ENCODE measurements at places on chromosomes 2 and 18.

DNA sequence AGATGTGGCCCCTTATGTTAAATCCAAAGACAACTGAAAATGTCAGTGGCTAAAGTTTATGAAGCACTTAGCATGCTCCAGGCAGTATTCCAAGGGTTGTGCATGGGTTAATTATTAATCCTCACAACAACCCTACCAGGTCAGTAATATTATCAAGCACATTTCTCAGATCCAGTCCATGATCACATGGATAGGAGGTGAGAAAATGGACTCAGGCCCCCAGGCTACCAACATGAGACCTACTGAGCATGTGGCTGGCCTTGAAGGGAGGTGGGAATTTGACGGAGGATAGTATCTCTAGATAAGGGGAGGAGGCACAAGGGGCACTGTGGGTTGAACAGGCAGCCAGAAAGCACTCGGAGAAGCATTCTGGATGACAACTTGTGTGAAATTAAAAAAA, 412.0 kb downstream of the MEIS1 start:
- DNase-seq: no peak

DNA sequence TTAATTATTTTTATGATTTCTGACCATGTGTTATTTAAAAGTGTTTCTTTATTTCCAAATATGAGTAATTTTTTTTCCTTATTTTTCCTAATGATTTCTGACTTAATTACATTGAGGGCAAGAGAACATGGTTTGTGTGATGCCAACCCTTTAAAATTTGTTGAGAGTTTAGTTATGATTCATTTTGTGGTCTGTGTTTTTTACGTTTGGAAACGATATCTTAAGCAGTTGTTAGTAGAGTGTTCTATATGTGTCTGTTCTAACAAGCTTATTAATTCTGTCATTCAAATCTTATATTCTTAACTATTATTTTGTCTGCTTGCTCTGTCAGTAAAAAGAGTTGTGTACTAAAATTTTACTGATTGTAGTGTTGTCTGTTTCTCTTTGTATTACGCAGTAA, 15.0 kb downstream of the NAB1 start:
- DNase-seq: no peak

- no peak for DNase-seq
Measured at GRCh38 chr2:217954469-217954868, 48.3 kb downstream of the TNS1 start.

- no peak for DNase-seq
Measured at GRCh38 chr2:141676139-141676538, 454.7 kb downstream of the LRP1B start.

DNA sequence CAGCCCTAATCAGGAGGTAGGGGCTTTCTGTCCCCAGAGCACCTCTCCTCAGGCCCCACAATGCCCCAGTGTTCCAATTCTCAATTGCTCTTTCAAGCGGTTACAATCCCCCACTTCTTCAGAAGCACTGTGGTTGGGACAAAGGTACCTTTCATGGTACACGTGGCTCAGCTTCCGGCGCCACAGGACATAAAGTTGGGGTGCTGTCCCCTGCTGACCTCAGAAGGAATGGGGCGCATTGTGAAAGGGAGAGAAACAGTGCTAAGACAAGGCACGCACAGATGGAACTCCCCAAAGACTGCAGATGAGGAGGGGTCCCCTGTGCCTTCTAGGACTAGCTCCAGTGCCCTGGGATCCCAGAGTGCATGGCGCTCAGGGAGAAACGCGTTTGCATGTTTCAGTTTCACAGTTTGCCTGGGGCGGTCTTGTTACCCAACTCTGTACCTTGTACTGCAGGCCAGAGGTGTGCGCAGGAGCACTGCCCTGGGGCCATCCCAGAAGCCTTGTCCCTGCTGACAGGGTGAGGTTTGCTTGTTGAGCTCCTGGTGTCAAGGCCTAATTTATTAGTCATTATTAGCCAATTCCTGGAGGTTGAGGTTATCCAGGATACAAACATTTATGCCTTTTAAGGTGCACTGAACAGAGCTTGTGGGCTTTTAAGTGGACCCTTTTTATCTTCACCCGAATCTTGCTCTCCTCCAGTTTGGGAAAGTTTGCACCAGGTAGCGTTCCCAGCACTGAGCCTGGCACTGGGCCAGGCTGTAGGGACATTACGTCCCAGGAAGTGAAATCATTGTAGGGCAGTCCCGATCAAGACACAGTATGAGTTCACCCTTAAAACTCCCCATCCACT, 7.6 kb downstream of the CNDP1 start:
- no peak for DNase-seq

- DNase-seq: no peak
Measured at GRCh38 chr2:192186806-192187205, 7.9 kb downstream of the TMEFF2 start.

GRCh38 chr18:7953095-7953958, 386.2 kb downstream of the PTPRM start:
- DNase-seq: no peak

DNA sequence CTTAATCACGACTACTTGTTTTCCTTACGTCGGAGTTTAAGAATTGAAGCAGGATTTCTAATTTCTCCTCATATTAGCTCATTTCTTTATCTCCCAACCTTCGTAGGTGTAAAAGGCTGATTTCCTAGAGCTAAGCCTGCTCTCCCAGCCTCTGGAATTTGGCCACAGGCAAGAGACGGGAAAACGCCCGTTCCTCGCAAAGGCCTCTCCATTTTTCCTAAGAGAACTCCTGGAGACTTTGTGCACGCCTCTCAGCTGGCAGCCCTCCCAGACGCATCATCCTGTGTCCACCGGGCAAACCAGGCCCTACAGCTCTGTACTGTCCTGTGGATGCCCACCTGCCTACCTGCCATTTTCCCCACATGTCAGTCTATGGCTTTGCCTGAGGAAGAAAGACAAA, 106.3 kb downstream of the FTCDNL1 start:
- DNase-seq: no peak

- DNase-seq: no peak
Measured at GRCh38 chr2:46239847-46240181, 57.4 kb upstream of the EPAS1 start.

DNA sequence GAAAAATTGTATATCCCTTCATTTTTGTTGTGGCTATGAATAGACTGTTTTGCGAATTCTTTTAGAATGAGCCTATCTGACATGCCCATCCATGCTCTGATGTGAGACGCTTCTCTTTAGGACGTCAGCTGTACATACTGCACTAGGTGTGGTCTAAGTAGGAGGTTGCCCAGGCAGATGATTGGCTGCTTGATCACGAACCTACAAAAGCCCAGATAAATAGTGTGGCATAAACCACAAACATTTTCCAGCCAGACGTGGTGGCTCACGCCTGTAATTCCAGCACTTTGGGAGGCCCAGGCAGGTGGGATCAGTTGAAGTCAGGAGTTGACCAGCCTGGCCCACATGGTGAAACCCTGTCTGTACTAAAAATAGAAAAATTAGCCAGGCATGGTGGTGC, 251.8 kb downstream of the AGAP1 start:
- DNase-seq: no peak

- DNase-seq: no peak
Measured at GRCh38 chr2:135820003-135820618, 16.9 kb downstream of the LCT start.

GRCh38 chr2:162840598-162841246, 2.2 kb upstream of the KCNH7 start:
- DNase-seq: no peak

GRCh38 chr2:166361351-166362153, 14.2 kb downstream of the SCN9A start:
- no peak for DNase-seq

GRCh38 chr2:30702694-30703093, 104.6 kb downstream of the CAPN13 start:
- no peak for DNase-seq

DNA sequence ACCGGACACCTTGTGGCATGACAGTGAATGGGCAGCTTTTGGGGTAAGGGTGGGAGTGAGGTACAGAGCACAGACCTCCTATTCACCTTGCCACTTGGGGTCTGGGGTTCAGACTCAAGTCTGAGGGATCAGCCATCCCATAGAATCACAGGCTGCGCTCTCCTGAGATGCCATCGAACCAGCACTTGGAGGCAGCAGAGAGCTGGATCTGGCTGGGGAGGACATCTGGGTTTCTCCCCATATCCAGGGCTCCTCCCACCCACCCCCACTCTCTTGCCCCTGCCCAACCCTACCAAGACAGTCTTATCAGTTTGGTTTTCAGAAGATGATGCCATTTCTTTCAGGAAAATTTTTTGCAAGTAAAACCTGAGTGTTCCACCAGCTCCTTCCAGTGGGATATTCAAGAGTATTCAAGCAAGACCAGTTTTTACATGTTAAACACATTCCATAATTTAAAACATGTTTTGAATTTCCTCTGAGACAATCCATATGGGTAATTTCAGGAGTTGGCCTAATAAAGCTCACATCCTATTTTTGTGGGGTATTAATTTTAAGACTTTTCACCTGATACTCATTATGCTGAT, 29.2 kb upstream of the TEX44 start:
- no peak for DNase-seq

GRCh38 chr2:210461401-210461800, 15.2 kb downstream of the LANCL1 start:
- no peak for DNase-seq

DNA sequence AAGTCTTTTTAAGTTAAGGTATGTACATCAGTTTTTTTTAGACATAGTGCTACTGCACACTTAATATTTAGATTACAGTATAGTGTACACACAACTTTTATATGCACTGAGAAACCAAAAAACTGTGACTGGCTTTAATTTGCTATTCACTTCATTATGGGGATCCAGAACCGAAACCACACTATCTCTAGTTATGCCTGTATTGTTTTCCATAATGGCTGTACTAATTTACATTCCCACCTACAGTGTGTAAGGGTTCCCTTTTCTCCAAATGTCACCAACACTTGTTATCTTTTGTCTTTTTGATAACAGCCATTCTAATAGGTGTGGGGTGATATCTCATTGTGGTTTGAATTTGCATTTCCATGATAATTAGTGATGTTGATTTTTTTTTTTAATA, 213.4 kb upstream of the CCDC150 start:
- no peak for DNase-seq

- no peak for DNase-seq
Measured at GRCh38 chr2:46850742-46851141, 64.9 kb downstream of the MCFD2 start.

- no peak for DNase-seq
Measured at GRCh38 chr2:240165034-240165433, 24.6 kb upstream of the OTOS start.

- no peak for DNase-seq
Measured at GRCh38 chr2:192645811-192646598, 451.3 kb upstream of the TMEFF2 start.

DNA sequence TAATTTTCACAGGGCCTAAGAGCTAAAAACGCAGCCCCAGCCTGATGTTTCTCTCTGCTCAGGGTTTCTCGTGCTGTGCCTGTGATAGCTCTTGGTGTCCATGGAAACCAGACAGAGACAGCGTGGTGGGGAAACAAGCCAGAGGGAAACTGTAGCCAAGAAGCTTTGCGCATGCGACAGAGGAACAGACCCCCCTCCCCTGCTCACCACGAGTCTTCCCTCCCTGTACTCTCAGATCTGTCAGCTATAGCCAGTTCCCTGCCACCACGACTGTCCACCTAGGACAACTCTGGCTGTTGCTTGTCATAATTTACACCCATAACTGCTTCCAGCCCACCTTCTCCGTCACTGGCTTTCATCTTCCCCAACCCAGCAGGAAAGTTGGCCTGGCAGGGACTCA, 13.2 kb upstream of the DNAJC27 start:
- peak; percentile 53 for DNase-seq

- no peak for DNase-seq
Measured at GRCh38 chr18:47163241-47163640, 12.9 kb downstream of the IER3IP1 start.

- DNase-seq: no peak
Measured at GRCh38 chr18:80200171-80200931, 47.0 kb downstream of the PARD6G start.

- DNase-seq: no peak
Measured at GRCh38 chr2:60526623-60527022, 26.8 kb downstream of the BCL11A start.

DNA sequence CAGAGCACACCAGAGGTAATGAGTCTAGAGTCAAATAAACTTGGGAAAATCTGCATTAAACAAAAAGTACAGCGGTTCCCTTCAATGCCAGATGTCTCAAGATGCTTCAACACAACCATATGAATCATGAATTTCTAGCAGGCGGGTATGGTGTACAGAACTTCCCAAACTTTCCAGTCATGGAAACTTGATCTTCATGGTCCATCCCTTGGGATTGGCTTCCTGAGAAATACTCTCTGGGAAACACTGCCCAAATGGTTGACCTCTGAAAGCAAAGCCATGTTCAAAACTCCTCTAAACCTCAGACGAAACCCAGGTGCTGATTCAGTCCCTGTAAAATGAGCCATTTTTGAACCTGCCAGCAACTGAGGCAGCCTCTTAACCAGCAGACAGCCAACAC, 16.4 kb upstream of the TMEM247 start:
- DNase-seq: no peak

GRCh38 chr18:49725809-49726674, 87.3 kb downstream of the ACAA2 start:
- no peak for DNase-seq

- DNase-seq: no peak
Measured at GRCh38 chr2:218264773-218265561, 4.2 kb downstream of the GPBAR1 start.

DNA sequence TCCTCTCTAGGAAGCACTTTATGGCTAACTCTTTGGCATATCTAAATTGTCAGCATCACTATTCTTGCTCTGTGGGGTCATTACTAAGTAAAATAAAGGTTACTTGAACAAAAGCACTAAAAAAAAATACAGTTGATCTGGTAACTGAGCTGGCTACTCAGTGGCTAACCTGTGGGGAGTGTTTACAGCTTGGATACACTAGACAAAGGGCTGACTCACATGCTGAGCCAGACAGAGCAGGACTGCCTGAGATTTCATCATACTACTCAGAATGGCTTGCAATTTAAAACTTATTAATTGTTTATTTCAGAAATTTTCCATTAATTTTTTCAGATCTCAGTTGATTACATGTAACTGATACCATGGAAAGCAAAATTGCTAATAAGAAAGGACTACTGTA, 1690.4 kb upstream of the SLC39A10 start:
- DNase-seq: no peak

DNA sequence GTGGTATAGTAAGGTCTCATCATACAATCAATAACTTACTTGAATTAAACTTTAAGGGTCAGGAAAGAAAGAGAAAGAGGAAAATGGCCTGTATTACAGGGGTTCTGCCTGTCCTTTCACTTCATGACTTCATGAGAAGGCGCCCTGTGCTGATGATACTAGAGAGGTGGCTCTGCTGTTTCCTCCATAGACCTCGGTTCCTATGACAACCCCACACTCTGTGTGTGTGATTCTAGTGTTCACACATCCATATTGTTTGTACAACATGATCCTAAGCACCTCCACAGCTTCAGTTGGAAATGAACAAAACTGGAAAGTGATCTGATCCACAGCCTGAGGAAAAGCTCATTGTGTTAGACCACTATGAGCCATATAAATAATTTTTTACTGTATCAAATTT, 7.0 kb upstream of the REEP1 start:
- no peak for DNase-seq

DNA sequence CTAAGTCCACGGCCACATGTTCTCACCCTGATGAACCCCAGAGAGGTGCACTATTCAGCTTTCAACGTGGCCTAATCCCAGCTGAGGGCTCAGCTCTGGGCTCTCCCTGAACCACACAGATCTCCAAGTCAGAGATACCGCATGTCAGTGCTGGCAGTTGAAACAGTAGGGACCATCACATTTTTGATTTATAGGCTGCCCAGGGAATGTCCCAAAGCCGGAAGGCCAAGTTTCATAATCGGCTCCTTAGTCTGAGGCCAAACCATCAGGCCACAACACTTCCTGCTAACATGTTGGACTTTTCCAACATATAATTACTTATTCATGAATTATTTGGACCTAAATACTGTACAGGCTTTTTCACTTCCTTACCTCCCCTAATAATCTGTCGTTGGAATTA, 91.9 kb upstream of the KLHL29 start:
- DNase-seq: no peak
